ENCODE measurements at places on chromosomes 11 and 22. TPM values are rescaled to one million over a fixed set of nuclear protein-coding genes. Genes with fewer than 3 reads are reported as not detected.

The PKDREJ gene
- total RNA-seq, result 0.05 TPM

The CEND1 gene
- total RNA-seq, result not detected

The OSBPL5 gene
- total RNA-seq, result 5.6 TPM

The GLB1L2 gene
- total RNA-seq, result 0.50 TPM

The GAB4 gene
- not detected for total RNA-seq

The MAPK11 gene
- 1.2 TPM for total RNA-seq

- no peak overlapping the region for H3K4me3 ChIP-seq
- H3K27me3 ChIP-seq, result no peaks in the 10 kb centered on the region
- no peak overlapping the region for H3K27ac ChIP-seq
- H3K36me3 ChIP-seq, result peaks cover 11% of the 10 kb centered on the region
- no peak for DNase-seq
Observed at GRCh38 chr11:61514050-61514917, 5.7 kb downstream of the LRRC10B start.

GRCh38 chr22:49014227-49015201 lies 813.2 kb downstream of the BRD1 start:
- no peaks in the 10 kb centered on the region for H3K36me3 ChIP-seq
- H3K4me1 ChIP-seq, result no peaks in the 10 kb centered on the region
- H3K27ac ChIP-seq, result no peak overlapping the region
- no peak for DNase-seq

DNA sequence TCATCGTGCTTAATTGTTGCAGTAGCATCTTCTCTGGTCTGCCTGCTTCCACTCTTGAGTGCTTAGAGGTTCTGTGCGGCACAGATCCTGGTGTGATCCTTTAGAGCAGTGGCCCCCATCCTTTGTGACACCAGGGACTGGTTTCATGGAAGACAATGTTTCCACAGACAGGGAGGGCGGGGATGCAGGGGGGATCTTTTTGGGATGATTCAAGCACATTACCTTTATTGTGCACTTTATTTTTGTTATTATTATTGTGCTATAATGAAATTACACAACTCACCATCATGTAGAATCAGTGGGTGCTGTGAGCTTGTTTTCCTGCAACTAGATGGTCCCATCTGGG lies 76.8 kb upstream of the SHANK2 start:
- no peak overlapping the region for H3K27ac ChIP-seq
- H3K36me3 ChIP-seq, result no peaks in the 10 kb centered on the region
- DNase-seq, result no peak
- H3K4me3 ChIP-seq, result no peak overlapping the region
- H3K27me3 ChIP-seq, result no peaks in the 10 kb centered on the region

- H3K27ac ChIP-seq, result no peak overlapping the region
- no peaks in the 10 kb centered on the region for H3K27me3 ChIP-seq
- no peak overlapping the region for H3K4me3 ChIP-seq
- no peaks in the 10 kb centered on the region for H3K4me1 ChIP-seq
Observed at GRCh38 chr11:18890615-18891014, 48.6 kb downstream of the MRGPRX1 start.

All from liver (tissue), 10 donors.